ENCODE measurements at places on chromosomes 3 and 15.

GRCh38 chr3:159787794-159788205 lies 200.8 kb upstream of the IL12A start:
- no peak for DNase-seq

DNA sequence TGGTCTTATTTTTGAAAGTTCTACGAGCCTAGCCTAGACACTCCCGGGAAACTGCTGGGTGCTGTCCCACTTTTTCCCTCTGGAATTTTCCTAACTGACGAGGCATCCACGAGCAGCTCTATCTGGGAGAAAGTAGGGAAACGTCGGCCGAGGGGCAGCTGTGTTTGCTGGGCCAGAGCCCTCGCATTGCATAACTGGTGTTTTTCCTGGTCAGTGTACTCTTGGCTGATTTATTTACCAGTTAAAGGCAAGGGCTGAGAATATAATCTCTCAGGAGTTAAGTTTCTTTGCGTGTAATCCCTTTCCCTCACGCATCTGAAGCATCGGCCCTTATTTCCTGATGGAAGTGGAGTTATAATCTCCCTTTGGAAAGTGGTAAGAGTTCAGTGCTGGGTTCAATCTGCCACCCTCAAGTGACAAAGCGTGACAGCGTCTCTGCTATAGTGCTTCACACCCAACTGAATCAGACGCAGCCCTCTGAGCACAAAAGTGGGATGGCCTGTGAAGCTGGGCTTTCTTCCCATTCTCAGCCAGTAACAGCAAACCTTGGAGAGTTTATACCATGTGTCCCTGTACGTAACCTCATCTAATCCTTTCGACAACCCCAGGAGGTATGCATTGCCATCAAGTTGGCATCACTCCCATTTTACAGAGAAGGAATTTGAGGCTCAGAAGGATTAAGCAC lies 311.5 kb downstream of the RORA start:
- DNase-seq: no peak

- no peak for DNase-seq
Observed at GRCh38 chr15:91407269-91407889, 307.3 kb downstream of the SV2B start.

DNA sequence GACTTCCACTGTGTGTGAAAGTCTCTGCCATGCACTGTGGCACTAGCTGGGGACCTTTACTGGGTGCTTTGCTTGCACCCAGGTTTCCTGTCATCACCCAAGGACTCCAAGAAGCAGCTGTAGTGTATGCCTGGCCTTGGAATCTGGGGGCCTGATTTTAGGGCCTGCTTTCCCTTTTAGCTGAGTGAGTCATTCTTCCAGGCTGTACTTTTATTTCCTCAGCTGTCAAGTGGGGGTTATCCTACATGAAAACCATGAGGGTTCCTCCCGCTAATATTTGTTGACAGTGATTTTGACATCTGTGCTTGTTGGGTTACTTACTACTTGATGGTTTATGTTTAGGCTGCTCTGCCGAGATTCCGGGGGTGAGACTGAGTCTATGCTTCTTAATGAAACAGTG lies 18.5 kb downstream of the GORASP1 start:
- no peak for DNase-seq

DNA sequence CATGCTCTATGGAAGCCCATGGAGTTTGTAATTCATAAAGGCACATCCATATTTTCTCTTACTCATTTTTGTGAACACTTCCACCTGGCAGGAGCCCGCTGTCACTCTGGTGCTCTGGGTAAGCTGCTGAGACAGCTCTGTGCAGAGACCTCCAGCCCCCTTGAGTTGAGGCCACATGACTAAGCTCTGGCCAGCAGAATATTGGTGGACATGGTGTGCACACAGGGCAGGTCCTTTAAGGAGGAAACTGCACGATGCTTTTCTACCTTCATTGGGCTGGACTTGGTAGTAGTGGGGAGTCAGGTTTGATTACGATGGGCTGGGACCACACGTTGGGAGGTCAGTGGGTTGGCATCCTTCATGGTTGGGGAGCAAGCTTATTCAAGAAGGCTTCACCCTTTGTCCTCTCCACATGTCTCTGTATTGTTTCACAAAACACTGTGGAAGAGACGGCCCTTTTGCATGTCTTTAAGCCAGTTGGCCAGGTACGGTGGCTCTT lies 29.0 kb downstream of the CCNB2 start:
- DNase-seq: no peak

DNA sequence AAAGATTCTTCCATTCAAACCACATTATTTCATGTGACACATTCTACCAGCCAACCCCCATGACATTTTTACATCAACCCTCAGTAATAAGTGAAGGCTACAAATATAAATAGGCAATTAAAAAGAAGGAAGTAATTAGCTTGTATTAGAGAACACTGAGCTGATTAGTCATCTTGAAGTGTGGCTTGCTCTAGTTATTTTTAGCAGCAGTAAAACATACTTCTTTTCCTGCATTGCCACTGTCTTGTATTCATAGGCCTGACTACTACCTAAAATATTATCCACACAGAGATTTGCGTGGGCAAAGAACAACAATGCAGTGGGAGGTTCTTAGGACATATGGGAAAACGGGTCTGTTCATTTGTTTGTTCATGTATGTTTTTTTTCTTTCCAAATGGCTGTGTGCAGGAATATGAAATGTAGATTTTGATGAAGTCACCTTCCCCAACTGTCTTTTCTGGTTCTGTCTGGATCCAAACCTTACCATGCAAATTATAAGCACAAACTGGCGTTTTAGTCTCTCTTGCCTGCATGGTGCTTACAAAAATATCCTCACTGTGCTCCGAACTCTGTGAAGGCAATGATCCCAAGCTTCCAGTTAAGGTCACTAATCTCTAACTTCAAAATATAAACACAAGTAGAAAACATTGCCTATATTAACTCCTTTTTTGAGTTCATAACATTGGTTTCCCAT lies 31.5 kb upstream of the TM4SF4 start:
- no peak for DNase-seq

GRCh38 chr15:72724028-72724427 lies 38.0 kb downstream of the BBS4 start:
- DNase-seq: no peak

DNA sequence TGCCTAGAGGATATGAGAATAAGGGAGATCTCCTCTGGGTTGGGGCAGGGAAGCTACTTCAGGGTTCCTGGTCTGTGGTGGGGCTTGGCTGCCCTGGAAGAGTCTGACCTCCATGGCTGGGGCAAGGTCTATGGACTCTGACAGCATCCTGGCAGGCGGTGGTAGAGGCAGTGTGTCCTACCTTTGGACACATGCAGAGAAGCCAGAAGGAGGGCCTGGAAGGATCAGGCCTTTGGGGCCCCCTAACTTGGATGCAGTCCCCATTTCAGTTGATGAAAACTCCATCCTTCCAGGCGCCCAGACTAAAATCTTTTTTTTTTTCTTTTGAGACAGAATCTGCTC lies 10.4 kb downstream of the SPTBN5 start:
- DNase-seq: no peak

GRCh38 chr15:70049701-70050301 lies 47.9 kb downstream of the TLE3 start:
- DNase-seq: no peak

GRCh38 chr3:198062068-198062465 lies 102.0 kb downstream of the LMLN start:
- no peak for DNase-seq

Data from endothelial cell (in vitro differentiated cells).